ENCODE measurements at places on chromosomes 4 and X.

DNA sequence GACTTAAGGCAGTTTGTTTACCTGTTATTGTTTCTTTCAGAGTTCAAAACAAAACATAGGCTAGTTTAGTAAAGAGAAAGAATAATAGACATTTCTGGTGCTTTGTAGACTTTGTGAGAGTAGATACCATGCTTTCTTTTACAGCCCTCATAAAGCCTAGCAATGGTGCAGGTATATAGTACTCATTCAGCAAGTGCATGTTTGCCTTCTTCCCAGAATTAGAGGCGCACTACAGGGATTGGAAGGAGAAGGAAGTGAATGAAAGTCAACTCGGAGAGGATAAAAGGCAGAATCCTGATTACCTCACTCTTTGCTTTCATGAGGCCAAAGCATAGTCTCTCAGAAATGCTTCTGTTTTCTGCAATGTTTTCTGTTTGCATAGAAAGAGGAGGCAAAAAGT, 43.1 kb upstream of the FHDC1 start:
- no peak for DNase-seq

- no peak for DNase-seq
Observed at GRCh38 chr4:98710831-98711230, 52.4 kb upstream of the TSPAN5 start.

DNA sequence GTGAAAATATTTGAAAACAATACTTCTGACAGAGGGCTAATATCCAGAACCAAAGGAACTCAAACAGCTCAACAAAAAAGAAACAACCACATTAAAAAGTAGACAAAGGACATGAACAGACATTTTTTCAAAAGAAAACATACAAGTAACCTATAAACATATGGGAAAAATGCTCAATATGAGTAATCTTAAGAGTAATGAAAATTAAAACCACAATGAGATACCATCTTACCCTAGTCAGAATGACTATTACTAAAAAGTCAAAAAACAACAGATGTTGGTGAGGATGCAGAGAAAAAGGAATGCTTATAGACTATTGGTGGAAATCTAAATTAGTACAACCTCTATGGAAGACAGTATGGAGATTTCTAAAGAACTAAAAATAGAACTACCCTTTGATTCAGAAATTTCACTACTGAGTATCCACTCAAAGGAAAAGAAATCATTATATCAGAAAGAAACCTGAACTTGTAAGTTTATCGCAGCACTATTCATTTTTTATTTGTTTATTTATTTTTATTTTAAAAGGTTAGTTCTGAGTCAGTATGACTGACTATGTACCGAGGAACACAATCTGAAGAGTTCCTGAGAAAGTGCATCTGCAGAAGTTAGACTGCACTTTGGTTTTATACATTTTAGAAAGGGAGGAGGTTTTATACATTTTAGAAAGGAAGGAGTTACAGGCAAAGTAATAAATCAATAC, 231.3 kb downstream of the INPP4B start:
- DNase-seq = no peak

DNA sequence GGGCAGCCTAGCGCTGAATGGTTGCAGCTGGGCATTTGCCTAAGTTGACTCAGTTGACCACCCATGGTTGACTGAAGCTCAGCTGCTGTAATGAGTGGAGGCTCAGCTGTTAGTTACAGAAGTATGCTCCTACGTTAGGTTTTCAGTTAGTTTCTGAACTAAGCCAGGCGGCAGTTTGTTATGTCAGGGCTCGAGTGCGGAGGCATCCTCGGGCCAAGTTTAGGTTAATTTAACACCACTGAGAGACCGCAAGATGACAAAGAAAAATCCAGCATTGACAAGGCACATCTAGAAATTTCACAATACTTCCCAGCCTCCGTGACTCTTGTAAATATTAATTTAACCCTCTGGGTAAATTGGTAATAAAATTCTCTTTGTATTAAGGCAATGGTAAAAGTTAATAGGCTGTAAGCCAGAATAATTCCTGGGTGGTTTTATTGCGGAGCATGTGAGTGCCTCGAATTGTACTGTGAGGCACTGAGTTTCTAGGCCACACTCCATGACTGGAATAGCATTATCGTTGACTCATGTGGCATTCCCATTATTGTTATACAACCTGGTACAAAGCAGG, 33.1 kb upstream of the CDKN2AIP start:
- DNase-seq = no peak

DNA sequence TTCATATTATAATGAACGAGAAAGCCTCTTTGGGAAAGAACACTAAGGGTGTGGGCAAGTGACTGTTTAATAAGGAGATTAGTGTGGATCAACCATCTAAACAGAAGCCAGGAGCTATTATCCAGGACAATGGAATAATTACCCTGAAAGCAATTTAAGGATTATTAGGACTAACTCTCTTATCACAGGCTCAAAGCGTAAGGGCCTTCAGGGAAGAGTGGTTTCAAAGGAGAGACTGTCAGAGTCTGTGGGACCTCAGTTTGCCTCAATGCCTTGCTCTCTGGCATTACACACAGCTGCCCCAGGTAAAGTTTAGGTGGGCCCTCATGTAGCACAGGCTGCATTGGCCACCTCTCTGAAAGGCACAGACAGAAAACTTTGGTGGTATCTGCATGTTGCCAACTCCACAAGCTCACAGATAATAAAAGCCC, 717.2 kb upstream of the ADGRL3 start:
- no peak for DNase-seq

GRCh38 chrX:118228041-118228440, 111.4 kb upstream of the KLHL13 start:
- DNase-seq = no peak

DNA sequence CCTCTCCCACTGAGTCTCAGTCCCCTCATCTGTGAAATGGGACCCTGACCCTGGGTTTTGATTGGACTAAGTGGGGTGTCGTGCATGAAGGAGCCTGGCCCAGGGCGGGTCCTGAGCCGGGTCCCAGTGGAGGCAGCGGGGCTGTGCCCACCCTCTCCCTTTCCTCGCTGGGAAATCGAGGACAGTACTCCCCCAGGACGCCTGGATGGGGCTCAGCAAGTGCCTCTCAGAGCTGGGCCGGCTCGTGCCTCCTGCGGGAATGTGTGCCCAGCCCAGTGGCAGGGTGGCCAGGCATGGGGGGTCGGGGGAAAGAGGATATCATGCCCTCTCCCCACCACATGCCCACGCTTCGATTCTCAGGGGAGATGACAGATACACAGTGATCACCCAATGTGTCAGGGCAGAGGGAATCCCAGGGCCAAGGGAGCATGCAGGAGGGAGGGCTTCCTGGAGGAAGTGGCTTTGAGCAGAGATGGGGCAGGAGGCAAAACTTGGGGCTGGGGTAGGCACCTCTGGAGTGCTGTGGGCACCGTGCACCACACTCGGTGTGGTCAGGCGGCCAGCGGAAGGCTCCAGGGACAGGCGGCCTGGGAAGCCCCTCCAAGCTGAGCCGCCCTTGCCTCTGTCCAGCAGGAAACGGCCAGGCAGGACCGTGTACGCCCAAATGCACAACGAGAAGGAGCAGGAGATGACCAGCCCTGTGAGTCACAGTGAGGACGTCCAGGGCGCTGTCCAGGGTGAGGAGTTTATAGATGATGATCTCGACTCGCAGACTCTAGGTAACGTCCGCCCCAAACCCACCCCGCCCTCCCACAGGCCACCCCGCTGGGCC, 203.0 kb downstream of the AFAP1 start:
- DNase-seq = no peak

All from T-helper 2 cell (primary cell).